Type B pancreatic cell (in vitro differentiated cells): ENCODE measurements at places on chromosomes 13 and 19.

DNA sequence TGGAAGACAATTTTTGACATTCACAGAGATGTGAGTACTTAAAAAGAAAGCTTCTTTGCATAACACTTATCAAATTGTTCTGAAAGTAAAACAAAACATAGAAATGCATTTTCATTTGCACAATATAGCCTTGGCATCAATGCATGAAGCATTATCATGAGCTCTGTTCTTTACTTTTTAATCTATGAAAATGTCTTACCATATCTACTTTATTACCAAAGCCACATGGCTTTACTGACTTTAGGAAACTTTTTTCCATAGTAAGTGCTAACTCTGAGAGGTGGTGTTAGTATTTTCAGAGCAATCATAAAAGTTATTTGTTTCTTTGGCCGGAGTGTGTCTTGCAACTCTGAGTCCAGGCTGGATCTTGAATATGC is 10.5 kb downstream of the TNFRSF19 start:
- H3K4me1 ChIP-seq: peaks cover 30% of the 10 kb centered on the region
- H3K4me3 ChIP-seq: peak overlapping the region; percentile 92
- DNase-seq: no peak
- peak overlapping the region; percentile 63 for H3K27ac ChIP-seq
- H3K27me3 ChIP-seq: no peaks in the 10 kb centered on the region
- peaks cover 15% of the 10 kb centered on the region for H3K36me3 ChIP-seq

- H3K4me1 ChIP-seq: peaks cover 7% of the 10 kb centered on the region
- H3K36me3 ChIP-seq: no peaks in the 10 kb centered on the region
- H3K27me3 ChIP-seq: no peaks in the 10 kb centered on the region
- no peak for DNase-seq
These were observed 5.8 kb upstream of the ERCC2 start for GRCh38 chr19:45376045-45376724.

- H3K27me3 ChIP-seq: no peaks in the 10 kb centered on the region
- H3K36me3 ChIP-seq: peaks cover 50% of the 10 kb centered on the region
- no peaks in the 10 kb centered on the region for H3K4me1 ChIP-seq
These were observed 10.3 kb upstream of the ZNF177 start for GRCh38 chr19:9352505-9352904.

GRCh38 chr19:51125421-51126075 is 842 bp downstream of the SIGLEC9 start:
- no peak overlapping the region for H3K4me3 ChIP-seq
- peaks cover 4% of the 10 kb centered on the region for H3K4me1 ChIP-seq
- no peaks in the 10 kb centered on the region for H3K36me3 ChIP-seq
- H3K27me3 ChIP-seq: peaks cover 16% of the 10 kb centered on the region
- H3K27ac ChIP-seq: no peak overlapping the region
- no peak for DNase-seq

GRCh38 chr13:113544071-113544891 is 40.3 kb upstream of the TFDP1 start:
- peaks cover 35% of the 10 kb centered on the region for H3K4me1 ChIP-seq
- no peak overlapping the region for H3K4me3 ChIP-seq
- H3K27ac ChIP-seq: peak overlapping the region; percentile 79
- H3K36me3 ChIP-seq: peaks cover 28% of the 10 kb centered on the region
- no peak for DNase-seq

DNA sequence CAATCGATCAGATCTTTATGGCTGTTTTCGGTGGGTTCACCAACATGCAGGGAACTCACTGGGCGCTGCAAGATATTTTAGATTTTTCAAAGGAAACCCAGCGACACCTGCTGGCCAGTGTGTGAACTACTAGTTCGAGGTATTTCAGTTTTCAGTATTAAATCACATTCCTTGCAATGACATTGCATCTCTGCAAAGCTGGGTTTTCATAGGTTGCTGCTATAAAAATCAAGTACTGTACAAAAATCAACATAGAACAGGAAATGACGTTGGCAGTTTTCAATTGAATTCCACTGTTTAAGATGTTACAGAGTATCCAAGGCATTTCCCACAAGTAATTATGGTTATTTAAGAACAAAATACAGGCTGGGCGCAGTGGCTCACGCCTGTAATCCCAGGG is 17.6 kb downstream of the LIG1 start:
- H3K27ac ChIP-seq: no peak overlapping the region
- no peak for DNase-seq
- peaks cover 6% of the 10 kb centered on the region for H3K4me1 ChIP-seq
- peaks cover 4% of the 10 kb centered on the region for H3K36me3 ChIP-seq

GRCh38 chr19:4246767-4247593 is at the start of gene YJU2:
TSS of gene YJU2 (plus strand) at chr19:4247080. CDS start at chr19:4247147, 67 bp downstream.
- peak; percentile 97 for DNase-seq
- no peaks in the 10 kb centered on the region for H3K27me3 ChIP-seq
- no peaks in the 10 kb centered on the region for H3K4me1 ChIP-seq
- H3K4me3 ChIP-seq: peak within 1 kb of the TSS; percentile 95
- H3K36me3 ChIP-seq: peaks cover 20% of the 10 kb centered on the region

GRCh38 chr19:45901912-45902650 is at the start of gene MYPOP:
TSS of gene MYPOP (minus strand) at chr19:45902613. CDS start at chr19:45901773, 840 bp downstream.
- peaks cover 6% of the 10 kb centered on the region for H3K4me1 ChIP-seq
- peaks cover 11% of the 10 kb centered on the region for H3K27me3 ChIP-seq

- no peaks in the 10 kb centered on the region for H3K27me3 ChIP-seq
- H3K36me3 ChIP-seq: no peaks in the 10 kb centered on the region
- H3K4me3 ChIP-seq: no peak overlapping the region
- H3K4me1 ChIP-seq: peaks cover 32% of the 10 kb centered on the region
These were observed 91.1 kb downstream of the RNASEH2B start for GRCh38 chr13:51000571-51001260.
